ENCODE measurements at places on chromosomes 12 and 14.
A peak's percentile ranks its signal among the peaks of the same experiment; 100 is the strongest.

DNA sequence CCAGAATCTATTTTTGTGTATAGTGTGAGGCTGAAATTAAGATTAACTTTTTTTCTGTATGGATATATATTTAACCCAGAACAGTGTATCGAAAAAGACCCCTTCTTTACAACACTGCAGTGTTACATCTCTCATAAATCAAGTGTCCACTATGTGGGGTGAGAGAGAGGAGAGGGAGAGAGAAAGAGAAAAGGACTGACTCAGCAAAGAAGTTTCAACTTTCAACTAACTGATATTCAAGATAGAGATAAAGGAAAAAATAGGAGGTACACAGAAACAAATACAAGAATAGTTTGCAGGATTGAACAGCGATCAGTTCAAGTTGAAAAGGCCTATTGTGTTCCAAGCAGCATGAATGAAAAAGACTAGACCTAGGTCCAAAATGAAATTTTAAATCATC lies 126.7 kb upstream of the NEDD1 start:
- no peak for DNase-seq

GRCh38 chr14:38038986-38039385 lies 168.7 kb upstream of the SSTR1 start:
- no peak for DNase-seq

GRCh38 chr12:54159140-54159539 lies 29.6 kb downstream of the SMUG1 start:
- DNase-seq = peak; percentile 76

DNA sequence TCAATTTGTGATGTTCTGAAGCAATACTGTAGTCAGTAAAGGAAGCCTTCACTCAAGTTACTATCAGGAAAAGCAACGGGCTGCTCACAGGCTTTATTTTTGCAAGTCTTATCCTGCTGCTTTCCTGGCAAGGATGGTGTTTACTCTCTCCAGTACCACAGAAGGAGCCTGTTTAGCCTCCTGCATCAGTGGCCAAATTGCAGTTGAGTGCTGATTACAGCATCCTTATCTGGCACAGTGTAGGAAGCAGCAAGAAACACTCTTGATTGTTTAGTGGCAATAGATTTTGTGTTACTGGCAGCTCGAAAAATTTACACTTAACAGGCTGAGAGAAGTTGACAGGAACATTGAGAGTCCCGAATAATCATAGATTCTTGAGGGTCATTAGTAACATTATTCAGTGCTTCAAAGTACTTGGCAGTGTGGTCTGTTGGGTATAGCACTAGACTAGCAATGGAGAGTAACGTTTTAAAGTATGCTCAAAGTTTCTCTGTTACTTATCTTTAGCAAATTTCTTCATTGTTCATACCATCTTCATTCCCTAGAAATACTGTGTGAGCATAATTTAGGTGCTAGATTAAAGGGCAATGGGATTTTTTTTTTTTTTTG lies 11.7 kb downstream of the TULP3 start:
- DNase-seq = no peak

DNA sequence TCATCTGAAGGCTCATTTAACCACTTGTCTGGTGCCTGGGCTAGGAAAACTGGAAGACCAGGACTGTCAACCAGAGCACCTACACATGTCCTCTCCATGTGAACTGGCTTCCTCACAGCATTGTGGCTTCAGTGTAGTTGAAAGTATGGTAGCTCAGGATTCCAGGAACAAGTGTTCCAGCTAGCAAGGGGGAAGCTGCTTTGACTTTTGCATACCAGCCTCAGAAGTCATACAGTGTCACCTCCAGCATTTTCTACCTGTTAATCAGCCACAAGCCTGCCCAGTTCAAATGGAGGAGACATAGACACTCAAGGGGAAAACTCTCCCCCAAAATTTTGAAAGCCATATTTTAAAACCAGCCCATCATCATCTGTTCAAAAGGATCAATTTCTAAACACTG lies 212.8 kb upstream of the CAND1 start:
- DNase-seq = no peak

- no peak for DNase-seq
Measured at GRCh38 chr14:56694609-56695008, 115.0 kb downstream of the TMEM260 start.

GRCh38 chr12:230925-231671 lies 17.1 kb upstream of the SLC6A12 start:
- DNase-seq = no peak

- DNase-seq = no peak
Measured at GRCh38 chr12:110794623-110795280, 52.0 kb upstream of the CCDC63 start.

- DNase-seq = no peak
Measured at GRCh38 chr12:66708704-66709456, 30.0 kb upstream of the GRIP1 start.

GRCh38 chr12:53289891-53290290 lies 5.5 kb upstream of the PFDN5 start:
- no peak for DNase-seq

- DNase-seq = peak; percentile 42
Measured at GRCh38 chr14:77151918-77152588, 10.5 kb upstream of the ZDHHC22 start.

GRCh38 chr14:100988011-100988410 lies 84.5 kb upstream of the RTL1 start:
- no peak for DNase-seq

GRCh38 chr12:106089935-106090334 lies 48.8 kb downstream of the NUAK1 start:
- no peak for DNase-seq

DNA sequence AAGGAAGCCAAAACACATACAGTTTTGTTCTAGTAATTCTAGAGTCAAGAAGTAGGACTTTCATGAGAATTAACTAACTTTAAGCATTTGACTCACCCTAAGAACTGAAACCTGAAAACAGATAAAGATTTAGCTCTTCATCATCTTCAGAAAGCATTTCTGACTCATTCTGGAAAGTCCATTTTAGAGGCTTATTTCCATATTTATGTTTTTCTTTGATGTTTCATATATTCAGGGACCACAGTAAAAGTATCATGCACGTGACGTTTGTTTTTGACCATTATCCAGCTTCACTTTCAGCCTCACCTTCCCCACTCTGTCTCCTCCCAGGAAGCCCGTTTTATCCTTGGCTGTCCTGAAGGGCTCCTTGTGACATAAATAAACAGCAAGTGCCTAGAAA lies 79.2 kb downstream of the MDGA2 start:
- no peak for DNase-seq

GRCh38 chr12:108730365-108731104 lies 783 bp downstream of the CORO1C start:
- DNase-seq = peak; percentile 15

DNA sequence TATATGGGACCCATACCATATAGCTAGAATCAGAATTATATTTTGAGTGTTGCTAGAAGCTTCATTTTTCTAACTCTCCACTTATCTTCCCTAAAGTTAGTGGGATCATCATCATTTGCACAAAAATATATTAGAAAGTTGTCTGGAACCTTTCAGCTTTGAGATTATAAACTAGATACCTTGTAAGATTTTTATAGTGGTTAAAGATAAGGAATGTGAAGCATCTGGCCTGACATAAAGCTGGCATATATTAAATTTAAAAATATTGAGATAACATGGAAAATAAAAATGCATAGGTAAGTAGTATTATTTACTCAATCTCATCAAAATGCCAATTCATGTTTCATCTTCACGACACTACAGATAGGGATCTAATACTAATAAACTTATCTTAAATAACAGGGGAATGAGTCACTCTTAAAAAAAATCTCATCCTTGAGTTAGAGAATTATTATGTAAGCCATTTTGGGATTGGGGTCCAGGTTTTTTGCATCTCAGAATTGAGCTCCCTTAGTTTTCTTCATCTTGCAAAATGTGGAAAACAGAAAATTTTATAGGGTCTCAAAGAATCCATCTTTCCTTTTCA lies 318.5 kb downstream of the KCNC2 start:
- DNase-seq = no peak

- DNase-seq = peak; percentile 60
Measured at GRCh38 chr14:28130610-28131284, 635.8 kb upstream of the FOXG1 start.
